ENCODE measurements at places on chromosomes 13 and 19.

- no peak for DNase-seq
Observed at GRCh38 chr13:79837741-79838450, 356.9 kb downstream of the NDFIP2 start.

- no peak for DNase-seq
Observed at GRCh38 chr13:97319113-97319720, 97.1 kb downstream of the MBNL2 start.

- no peak for DNase-seq
Observed at GRCh38 chr19:2678044-2678671, 24.3 kb downstream of the GNG7 start.

DNA sequence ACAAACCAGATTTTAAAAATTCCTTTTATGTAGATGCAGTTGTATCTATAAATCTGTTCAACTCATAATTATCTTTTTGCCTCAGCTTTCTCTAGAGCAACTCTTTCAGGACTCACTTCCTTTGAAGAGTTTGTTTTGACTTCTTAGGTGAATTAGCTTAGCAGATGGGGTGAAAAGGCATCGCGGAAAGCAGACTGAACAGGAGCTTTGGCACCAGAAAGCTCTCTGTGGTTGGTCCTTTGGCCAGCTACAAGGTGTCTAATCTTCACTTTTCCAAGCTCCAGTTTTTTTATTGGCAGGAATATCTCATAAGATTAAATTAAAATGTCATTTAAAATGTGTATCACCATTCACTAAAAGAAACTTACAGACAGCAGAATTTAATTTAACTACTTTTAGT, 60.6 kb upstream of the KLF12 start:
- DNase-seq, result no peak
